ENCODE measurements at places on chromosomes 2 and 18.
A peak's percentile ranks its signal among the peaks of the same experiment; 100 is the strongest.

DNA sequence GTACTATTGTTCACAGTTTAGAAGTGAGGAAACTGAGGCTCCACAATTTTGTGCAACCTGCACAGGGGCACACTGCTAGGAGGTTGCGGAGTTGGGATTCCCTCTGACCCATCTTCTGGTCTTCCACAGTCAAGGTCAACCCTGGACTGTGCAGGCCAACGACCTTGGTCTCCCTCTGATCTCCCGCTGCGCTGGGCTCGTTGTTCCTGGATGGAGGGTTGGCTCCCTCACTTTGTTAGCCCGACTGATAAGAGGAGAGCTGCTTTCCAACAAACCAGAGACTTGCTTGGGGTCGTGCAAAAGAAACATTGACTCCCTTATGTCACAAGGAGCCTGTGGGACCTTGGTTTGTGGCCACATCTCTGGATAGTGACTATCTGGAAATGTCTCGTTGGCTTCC lies 187.6 kb downstream of the MYCN start:
- DNase-seq, result no peak

GRCh38 chr2:226837787-226838603 lies 2.1 kb downstream of the RHBDD1 start:
- no peak for DNase-seq

GRCh38 chr18:47949202-47949601 lies 18.7 kb upstream of the SMAD2 start:
- DNase-seq, result no peak

DNA sequence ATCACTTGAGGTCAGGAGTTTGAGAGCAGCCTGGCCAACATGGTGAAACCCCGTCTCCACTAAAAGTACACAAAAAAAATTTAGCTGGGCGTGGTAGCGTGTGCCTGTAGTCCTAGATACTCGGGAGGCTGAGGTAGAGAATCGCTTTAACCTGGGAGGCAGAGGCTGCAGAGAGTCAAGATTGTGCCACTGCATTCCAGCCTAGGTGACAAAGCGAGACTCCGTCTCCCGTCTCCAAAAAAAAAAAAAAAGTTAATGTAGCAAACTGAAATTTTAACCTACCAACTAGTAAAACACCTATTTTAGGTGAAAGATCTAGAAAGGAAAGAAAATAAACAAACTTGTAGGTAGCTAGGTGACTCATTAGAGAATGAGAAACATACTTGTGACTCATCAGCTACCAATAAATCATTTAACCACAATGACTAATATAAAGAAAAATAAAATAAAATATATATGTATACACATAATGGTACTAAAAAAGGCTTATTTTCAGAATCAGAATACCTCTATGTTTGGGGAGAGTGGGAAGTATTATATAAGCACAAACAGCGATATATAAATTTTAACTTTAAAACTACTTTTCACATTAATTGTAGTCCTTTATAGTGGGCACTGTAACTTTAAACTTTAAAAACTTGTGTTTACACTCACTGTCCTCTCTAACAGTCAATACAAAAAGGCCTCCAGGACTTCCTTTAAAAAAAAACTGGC lies 36.6 kb downstream of the DARS1 start:
- DNase-seq, result peak; percentile 46

DNA sequence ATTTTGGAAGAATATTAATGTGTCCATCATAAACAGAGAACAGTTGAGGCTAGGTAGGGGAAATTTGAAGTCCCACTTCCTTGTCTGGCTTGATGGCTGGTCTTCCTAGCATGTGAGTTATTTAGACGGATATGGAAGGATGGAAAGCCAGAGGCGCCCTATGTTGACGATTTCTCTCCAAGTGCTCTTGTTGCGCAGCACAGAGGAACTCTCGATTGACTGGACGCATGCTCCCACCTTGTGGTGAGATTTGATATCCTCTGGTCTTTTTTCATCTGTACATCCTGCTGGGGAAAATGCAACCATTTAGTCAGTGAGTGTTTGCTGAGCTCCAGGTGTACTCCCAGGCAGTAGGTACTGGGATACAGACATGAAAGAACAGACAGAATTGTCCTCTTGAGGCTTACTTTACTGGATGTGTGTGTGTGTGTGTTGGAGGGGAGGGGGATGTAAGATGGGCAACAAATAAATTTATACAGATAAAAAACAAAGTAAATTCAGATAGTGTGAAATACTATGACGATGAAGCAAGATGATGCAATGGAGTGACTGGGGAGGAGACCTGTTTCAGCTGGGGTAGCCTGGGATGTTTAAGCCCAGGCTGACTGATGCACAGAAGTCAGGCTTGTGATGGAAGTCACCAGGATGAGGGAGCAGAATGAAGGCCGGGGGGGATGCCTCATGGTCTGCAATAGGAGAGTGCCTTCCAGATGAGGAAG lies 137.2 kb downstream of the TRIM43 start:
- DNase-seq, result peak; percentile 75
